NCI-H226 (cell line): ENCODE measurements at places on chromosomes 6 and 20.

DNA sequence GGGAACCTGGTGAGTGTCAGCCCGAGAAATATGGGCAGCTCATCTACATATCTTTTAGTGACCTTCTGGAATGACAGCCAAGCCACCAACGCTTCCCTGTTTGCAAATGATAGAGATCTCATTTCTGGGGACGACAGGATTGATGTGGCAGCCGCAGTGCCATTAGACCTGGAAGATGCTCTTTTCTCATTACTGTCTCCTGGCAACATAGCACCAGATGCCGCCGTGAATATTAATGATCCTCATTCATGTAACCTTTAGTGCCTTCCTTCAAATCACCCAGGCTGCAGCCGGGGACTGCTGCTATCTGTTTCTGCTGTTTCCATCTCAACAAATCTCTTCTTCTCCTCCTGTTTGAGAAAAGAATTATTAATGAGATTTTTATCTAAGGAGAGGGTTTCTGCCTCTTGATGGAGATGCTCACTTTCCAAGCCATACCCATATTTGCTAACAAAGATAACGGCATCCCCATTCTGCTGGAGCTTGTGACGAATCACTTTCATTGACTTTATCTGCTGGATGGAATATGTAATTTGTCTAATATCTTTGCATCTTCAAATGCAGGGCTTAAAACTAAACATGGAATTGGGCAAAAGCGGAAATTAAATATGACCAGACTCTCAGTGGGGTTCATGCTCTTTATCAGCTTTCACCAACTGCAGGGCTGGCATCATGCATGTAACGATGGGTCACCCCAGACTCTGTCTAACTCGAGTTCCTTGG lies 74.8 kb upstream of the KIF16B start:
- no peak for DNase-seq

DNA sequence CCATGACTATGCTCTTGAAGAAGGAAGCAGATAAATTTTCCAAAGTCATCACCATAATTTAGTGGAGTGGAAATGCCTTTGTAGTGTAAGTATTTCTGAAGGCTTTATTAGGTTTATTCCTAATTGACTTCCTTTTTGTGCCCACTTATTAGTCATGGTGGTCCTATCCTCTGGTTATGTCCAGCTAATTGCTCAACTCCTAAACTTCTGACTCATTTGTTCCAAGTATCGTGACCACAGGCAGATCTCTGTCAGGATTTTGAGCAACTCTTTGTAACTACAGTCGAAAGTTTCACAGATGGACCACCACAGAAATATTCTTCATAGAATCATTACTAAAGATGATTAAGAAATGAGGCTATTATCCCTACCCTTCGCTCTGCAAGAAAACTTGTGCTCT lies 315.6 kb upstream of the PTCHD4 start:
- DNase-seq, result peak; percentile 29

- no peak for DNase-seq
These were observed 22.4 kb downstream of the SYNCRIP start for GRCh38 chr6:85620308-85620707.

DNA sequence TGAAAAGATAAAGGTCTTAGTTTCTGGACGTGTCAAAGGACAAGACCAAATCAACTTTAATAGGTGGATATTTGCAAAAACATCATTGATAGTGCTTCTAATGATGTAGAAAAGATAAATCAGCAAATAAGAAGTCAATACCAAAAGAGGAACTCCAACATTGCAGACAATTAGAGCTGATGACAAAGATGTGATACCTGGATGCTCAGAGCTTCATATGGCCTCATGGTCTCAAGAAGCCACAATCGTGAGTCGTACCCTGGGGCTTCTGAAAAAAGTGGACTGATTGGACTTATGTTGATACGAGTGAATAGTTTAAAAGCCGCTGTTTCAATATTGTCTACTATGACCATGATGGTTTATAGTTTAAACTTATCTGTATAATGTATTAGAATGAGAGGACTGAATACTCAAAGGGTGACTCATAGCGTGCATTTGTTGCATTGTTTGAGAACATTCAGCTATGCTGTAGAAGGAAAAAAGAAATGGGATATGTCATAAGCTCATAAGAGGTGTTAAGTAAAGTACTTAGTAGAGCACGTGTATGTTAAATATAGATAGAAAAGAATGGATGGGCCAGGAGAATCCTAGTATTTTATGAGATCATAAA lies 54.6 kb upstream of the RIPOR2 start:
- DNase-seq, result peak; percentile 63

- no peak for DNase-seq
These were observed 130.6 kb downstream of the COL9A1 start for GRCh38 chr6:70172252-70172651.

- no peak for DNase-seq
These were observed 123.8 kb downstream of the QKI start for GRCh38 chr6:163538331-163538730.

- DNase-seq, result no peak
These were observed 87.2 kb downstream of the CD40 start for GRCh38 chr20:46205349-46205748.

DNA sequence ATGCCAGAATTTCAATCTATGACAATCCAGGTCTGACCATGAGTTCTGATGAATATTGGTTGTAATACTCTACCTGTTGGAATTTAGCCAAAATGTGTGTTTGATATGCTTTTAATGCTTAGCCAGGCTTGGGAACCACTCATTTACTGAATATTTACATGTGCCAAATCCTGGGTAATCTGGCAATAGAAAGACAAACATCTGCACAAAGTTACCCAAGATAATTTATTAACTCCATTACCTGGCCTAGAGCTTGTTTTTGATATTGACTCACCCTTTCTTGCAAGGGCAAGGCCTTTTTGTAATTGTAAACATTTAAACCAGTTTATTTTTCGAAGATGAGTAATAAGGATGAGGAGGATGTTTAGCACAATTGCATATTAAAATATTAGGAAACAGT lies 13.5 kb upstream of the CD2AP start:
- no peak for DNase-seq

DNA sequence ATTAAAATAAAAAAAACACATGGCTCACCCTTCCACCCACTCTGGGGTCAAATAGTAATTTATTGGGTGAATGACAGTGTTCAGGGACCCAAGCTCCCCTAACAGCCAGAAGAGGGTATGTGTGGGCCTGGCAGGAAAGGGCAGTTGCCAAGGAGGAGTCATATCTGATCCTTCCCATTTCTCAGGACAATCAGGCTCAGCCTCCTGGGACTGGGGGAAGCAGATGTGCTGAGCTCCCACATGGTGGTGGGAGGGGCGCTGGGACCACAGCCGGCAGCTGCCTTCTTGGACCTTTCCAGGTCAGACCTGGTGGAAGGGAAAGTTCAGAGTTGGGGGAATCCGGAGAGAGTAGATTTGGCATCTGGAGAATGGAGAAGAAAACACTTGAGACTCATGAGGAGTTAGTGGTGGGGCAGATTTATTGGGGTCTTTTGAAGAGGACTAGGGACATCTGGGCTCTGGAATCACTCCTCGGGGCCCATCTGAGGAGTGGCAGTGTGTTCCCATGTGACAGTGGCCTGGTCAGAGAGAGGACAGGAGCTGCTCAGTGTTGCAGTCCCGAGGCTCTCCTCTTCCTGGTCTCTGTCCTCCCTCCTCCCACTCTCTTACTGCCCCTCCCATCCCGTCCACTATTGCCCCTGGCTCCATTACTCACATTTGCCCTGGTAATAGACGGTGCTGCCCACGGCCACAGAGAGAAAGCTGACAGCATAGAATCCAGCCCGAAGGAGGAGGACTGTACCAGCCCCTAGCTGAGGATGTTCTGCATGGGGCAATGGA lies 3.0 kb downstream of the LST1 start:
- no peak for DNase-seq

DNA sequence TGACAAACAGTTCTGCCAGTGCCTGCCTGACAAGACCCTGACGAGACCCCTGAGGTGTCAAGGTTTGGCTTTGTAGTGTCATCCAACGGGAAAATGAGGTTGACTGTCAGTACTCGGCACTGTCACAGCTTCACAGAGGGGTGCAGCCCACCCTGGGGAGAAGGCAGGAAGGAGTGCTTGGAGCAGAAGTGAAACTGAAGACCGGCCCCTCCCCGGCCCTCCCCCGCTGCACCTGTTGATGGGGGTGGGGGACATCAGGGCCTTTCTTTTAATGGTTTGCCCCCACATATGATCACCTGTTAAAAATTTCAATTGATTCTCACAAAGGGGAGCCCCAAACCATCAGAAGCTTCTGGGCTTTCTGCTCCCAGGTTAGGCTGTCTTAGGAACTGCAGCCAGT lies 6.8 kb downstream of the PMEPA1 start:
- no peak for DNase-seq

DNA sequence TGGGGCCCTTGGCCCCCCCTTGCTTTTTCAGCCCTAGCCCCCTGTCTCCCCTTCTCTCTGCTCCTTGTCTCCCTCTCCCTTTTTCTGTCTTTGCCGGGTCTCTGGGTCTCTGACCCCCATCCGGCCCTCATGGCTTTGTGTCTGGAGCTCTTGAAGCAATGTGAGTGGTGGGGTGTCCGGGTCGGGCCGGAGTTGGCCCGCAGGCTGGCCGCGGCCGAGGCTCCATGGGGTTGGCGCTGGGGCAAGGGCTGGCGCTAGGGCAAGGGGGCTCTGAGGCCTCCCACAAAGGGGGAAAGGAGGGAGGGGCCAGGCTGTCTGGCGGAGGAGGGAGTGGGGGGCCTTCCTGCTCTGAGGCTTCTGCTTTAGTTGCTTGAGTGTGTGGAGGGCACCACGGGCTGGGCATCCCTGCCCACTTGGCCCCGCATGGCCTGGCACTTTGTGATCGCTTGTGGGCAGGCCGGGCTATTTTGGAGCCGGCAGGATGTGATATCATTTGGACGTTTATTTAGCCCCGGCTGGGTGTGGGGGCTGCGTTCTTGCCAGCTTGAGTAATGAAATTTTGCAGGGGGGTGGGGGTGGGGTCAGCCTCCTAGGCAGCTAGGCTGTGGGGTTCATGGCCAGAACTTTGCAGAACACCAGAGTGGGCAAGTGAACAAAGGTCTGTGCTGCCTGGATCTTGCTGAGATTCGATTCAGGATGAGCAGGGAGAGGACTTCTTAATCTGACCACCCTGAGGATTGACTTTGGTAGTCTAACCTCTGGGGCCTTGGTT lies 78.7 kb upstream of the MYL9 start:
- DNase-seq, result peak; percentile 68

DNA sequence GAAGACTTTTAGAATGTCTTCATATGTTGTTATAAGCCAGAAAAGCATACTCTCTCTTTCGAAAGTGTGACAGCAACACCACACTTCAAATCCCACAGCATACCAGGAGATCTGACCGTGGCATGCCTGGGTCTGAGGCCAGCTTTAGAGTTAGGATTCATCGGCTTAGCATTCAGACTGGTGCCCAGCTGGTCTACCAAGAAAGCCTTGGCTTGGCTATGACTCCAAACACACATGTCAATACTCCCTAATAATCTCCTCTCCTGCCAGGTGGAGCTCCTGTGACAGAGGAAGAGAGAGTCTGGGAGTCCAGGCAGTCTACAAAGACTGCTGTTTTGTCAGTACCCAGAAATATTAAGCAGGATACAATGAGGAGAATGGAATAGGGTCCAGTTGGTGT lies 77.1 kb upstream of the MAN1A1 start:
- no peak for DNase-seq

- no peak for DNase-seq
These were observed 132.5 kb upstream of the TRAF3IP2 start for GRCh38 chr6:111738156-111738555.

- no peak for DNase-seq
These were observed 144.1 kb upstream of the BACH2 start for GRCh38 chr6:90440586-90441283.

DNA sequence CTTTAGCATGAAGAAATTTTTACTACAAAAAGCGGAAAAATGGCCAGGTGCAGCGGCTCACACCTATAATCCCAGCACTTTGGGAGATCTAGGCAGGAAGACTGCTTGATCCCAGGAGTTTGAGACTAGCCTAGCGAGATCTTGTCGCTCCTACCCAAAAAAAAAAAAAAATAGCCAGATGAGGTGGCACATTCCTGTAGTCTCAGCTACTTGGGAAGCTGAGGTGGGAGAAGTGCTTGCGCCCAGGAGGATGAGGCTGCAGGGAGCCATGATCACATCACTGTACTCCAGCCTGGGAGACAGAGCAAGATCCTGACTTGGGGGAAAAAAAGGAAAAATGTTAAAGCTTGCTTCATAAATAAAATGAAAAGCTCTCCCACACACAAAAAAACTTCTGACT lies 14.5 kb downstream of the NUDT3 start:
- DNase-seq, result no peak

DNA sequence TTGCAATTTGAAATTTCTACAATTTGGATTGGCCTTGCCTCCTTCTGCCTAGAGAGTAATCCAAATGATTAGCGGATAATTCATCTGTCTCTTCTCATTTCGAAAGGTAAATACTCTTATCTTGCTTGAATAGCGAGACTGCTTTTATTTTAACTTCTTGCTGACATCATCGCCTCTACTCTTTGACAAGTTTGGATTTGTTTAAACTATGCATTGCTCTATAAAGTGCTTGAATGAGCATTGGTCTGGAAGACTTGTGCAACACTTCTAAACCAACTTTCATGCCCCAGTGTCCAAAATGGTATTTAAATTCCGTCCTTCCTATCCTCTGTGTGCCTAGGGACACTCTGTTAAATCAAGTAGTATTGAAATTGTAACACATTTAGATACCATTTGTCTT lies 384.1 kb upstream of the SLC35B3 start:
- DNase-seq, result no peak

- peak; percentile 34 for DNase-seq
These were observed 787 bp upstream of the CARMIL1 start for GRCh38 chr6:25278261-25278913.

GRCh38 chr20:445514-446336 lies 16.6 kb downstream of the TBC1D20 start:
- DNase-seq, result no peak

- DNase-seq, result no peak
These were observed 57.8 kb upstream of the PLCB4 start for GRCh38 chr20:9011121-9011520.

DNA sequence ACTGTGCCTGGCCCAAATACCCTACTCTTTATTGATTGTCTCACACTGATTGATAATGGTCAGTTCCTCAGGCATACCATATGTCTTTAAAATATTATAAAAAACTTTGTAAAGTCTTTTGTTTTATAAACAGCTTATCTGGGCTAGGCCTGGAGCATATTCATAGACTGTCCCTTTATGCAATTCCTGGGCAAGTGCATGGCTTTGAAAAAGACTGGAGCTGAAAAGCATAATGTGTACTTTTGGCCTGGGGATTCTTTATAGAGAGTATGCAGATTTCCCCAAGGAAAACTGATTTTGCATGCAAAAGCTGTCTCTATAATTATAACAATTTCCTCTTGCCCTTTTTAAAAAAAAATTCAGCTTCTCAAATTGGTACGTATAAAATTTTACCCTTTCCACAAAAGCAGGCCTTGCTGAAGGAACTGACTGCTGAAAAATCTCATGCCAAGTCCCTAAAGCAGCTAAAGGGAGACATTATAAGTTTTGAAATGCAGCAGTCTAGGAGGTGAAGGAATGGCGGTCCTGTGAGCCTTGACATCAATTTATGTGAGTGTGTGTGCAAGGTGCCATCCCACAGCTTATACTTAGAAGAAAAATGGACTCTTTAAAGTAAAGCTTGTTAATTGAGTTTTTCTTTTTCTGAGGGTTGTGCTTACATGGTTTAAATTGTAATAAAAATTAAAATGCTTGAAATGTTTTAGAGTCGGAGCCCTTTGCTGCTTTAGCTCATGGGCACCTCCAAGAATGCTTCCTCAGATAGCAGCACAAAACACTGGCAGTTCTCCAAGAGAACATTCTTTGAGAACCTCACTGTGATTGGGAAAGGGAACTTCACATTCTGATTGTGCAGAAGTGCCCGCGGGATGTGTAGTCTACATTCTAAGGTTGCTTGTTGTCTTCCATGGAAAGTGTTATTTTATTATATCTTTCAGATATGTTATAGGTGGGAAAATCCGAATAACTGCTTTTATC lies 43.9 kb downstream of the PLCB4 start:
- DNase-seq, result peak; percentile 78

- DNase-seq, result peak; percentile 47
These were observed 8.8 kb upstream of the NDRG3 start for GRCh38 chr20:36754656-36755222.
